ENCODE measurements at places on chromosomes 16 and 17.

DNA sequence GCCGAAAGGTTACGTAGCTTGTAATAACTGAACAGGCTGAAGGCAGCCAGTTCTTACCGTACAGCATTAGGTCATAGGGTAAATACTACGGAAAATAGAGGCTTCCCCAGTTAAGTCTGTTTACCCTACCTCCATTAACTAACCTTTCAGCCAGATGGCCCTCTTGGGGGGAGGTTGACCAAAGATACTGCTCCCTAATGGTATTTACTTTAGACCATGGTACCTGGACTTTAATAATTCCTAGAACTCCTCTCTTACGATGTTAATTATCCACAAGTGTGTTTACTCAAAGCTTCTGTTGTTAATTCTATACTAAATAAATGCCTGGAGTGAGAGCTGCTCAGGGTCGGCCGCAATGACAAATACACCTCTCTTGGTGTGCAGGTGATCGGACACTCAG lies 9.8 kb upstream of the ADAT1 start:
- no peaks in the 10 kb centered on the region for H3K27me3 ChIP-seq
- no peak overlapping the region for H3K27ac ChIP-seq
- H3K36me3 ChIP-seq, result peaks cover 62% of the 10 kb centered on the region
- H3K4me1 ChIP-seq, result no peaks in the 10 kb centered on the region
- H3K4me3 ChIP-seq, result no peak overlapping the region

GRCh38 chr17:9478889-9479288 lies 96.7 kb downstream of the STX8 start:
- no peak overlapping the region for H3K27ac ChIP-seq
- no peaks in the 10 kb centered on the region for H3K27me3 ChIP-seq
- no peaks in the 10 kb centered on the region for H3K36me3 ChIP-seq

DNA sequence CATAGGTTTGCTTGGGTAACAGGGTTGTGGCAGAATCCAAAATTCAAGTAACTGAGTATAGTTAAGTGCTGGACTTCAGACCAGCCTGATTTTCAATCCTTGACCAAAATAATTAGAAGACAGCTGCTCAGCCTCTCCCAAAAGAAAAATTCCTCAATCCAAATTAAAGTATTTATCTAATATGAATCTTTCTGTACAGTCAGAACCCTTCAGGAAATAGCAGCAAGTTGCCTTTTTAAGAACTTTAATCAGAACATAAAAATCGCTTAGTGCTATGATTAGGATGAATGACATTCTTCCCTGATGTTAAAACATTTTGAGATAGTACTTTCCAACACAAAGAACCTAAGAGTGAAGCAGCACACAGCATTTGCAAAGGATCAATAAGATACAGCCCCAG lies 50.2 kb downstream of the CFDP1 start:
- no peak overlapping the region for H3K4me3 ChIP-seq
- peaks cover 3% of the 10 kb centered on the region for H3K36me3 ChIP-seq
- H3K27ac ChIP-seq, result no peak overlapping the region
- DNase-seq, result no peak
- no peaks in the 10 kb centered on the region for H3K27me3 ChIP-seq

GRCh38 chr17:7903154-7904103 lies 12.7 kb downstream of the RNF227 start:
- no peaks in the 10 kb centered on the region for H3K4me1 ChIP-seq
- no peak overlapping the region for H3K4me3 ChIP-seq
- no peaks in the 10 kb centered on the region for H3K27me3 ChIP-seq
- DNase-seq, result peak; percentile 62

- no peaks in the 10 kb centered on the region for H3K36me3 ChIP-seq
- H3K4me1 ChIP-seq, result no peaks in the 10 kb centered on the region
- H3K27ac ChIP-seq, result no peak overlapping the region
- no peak overlapping the region for H3K4me3 ChIP-seq
These were observed 486.0 kb downstream of the KCNJ2 start for GRCh38 chr17:70655176-70655958.

DNA sequence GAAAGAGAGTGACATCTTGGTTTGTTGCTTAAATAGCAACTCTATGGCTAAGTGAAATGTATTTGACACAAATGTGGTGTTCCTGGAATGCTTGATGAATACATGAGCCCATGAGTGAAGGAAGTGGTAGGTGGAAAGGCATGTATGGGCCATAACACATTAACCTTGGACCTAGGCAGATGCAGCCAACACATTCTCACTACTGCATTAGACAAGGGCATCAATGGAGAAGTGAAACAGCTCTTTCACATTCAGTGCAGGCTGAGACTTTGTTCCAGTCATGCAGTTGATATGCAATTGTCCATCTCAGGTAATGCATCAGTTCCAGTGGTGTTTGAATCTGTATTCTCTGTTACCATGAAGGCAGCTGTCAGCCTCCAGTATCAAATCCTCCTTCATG lies 133.6 kb downstream of the HS3ST3B1 start:
- DNase-seq, result no peak
- H3K27ac ChIP-seq, result no peak overlapping the region
- no peak overlapping the region for H3K4me3 ChIP-seq

Data from H9 (cell line).